Naive thymus-derived CD4-positive, alpha-beta T cell (primary cell): ENCODE measurements at places on chromosomes 4 and X. TPM values are rescaled to one million over a fixed set of nuclear protein-coding genes. Genes with fewer than 3 reads are reported as not detected.

DNA sequence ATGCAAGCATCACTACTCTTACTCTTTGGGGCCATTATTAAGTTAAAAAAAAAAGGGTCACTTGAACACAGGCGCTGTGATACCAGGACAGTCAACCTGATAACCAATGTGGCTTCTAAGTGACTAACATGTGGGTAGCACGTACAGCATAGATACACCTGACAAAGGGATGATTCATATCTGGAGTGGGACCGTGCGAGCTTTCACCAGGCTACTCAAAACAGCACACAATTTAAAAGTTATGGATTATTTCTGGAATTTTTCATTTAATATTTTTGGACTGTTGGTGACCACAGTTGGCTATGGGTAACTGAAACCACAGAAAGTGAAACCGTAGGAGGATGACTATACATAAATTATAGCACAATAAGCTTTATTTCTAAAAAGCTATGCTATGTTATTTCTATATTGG lies 113.8 kb upstream of the STIM2 start:
- H3K4me1 ChIP-seq: no peaks in the 10 kb centered on the region
- H3K27me3 ChIP-seq: no peaks in the 10 kb centered on the region
- no peak overlapping the region for H3K27ac ChIP-seq
- no peak for DNase-seq
- peaks cover 6% of the 10 kb centered on the region for H3K36me3 ChIP-seq

DNA sequence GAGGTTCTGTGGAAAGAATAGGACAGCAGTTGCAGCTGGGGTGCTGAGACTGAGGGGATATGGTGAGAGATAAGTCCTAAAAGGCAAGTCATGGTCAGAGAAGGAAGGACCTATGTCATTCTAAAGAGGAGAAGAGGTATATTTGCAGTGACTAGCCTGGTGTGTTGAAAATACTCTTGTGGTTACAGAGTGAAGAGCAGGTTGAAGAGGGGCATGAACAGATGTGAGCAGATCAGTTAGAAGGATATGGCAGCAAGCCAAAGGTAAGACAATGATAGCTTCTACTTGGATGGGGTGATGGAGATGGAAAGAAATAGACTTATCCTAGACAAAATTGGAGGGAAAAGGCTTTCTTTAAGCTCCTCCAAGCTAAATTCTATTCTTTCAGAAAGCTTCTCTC lies 469.8 kb upstream of the CPEB2 start:
- no peaks in the 10 kb centered on the region for H3K27me3 ChIP-seq

DNA sequence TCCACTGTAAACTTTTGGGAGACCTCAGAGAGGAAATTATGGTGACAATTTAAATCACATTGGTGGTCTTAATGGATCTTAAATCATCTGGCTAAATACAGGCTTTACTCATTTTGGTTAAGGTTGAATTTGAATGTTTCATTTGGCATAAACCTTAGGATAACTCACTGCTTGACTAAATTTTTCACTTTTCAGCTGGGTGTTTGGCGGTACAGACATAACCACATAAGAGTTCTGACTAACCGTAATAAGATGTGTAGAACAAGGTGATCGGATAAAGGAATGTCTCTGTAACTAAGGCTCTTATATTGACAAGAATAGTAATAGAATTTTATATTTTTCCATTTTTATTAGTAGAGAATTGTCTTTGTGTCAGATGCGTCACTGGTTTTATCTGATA lies 281.0 kb downstream of the BMPR1B start:
- no peaks in the 10 kb centered on the region for H3K27me3 ChIP-seq
- no peaks in the 10 kb centered on the region for H3K36me3 ChIP-seq
- H3K27ac ChIP-seq: no peak overlapping the region
- H3K4me1 ChIP-seq: no peaks in the 10 kb centered on the region
- no peak for DNase-seq

DNA sequence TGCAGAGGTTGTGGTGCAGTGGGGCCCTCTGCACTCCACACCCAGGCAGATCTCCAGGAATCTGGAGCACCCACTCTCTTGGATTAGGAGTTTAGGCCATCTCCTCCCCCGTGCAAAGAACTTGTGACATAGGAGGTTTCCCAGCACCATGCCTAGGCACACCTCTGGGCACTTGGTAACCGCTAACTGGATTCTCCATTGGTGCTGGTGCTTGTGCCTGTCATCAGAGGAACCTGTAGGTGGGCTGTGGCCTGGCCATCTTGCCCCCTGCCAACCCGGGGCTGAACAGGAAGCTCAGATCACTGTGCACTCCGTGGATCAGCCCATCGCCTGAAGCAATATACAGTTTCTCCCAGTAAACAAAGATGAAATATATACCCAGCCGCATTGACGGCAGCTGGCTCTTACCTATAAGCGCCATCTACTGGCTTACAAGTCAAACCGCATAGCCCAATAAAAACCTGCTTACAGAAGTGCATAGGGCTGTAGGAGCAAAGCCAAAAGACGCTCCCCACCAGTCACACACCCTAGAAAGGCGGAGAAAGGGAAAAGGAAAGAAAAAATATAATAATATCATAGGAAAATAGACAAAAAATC lies 19.1 kb upstream of the TEX13B start:
- no peak overlapping the region for H3K27ac ChIP-seq
- H3K27me3 ChIP-seq: no peaks in the 10 kb centered on the region
- no peaks in the 10 kb centered on the region for H3K36me3 ChIP-seq

The IRF2 gene
- total RNA-seq: 75.0 TPM

GRCh38 chr4:124070688-124071484 lies 641.6 kb downstream of the ANKRD50 start:
- no peaks in the 10 kb centered on the region for H3K36me3 ChIP-seq
- DNase-seq: no peak
- no peaks in the 10 kb centered on the region for H3K27me3 ChIP-seq
- H3K27ac ChIP-seq: no peak overlapping the region

The SSX1 gene
- total RNA-seq: not detected

The CD38 gene
- 14.3 TPM for total RNA-seq

DNA sequence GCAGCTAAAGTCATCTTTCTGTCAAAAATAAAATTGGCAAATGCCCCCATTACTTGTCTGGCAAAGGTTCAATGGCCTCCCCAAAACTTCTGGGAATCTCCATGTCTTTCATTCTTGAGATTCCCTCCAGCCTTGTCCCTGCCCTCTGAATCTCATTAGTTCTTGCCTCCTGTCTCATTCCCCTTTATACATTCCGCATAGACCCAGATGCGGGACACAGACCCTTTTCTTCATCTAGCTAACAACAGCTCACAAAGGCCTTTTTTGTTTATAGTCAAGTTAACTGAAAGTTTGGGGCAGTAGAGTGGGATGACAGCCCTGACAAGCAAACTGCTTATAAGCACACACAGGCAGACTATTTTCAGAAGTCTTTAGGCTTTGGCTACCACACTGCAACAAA lies 306.1 kb upstream of the FAM241A start:
- no peak overlapping the region for H3K27ac ChIP-seq
- H3K27me3 ChIP-seq: no peaks in the 10 kb centered on the region
- no peaks in the 10 kb centered on the region for H3K4me1 ChIP-seq
- H3K4me3 ChIP-seq: no peak overlapping the region

The NUDT9 gene
- 10.5 TPM for total RNA-seq

DNA sequence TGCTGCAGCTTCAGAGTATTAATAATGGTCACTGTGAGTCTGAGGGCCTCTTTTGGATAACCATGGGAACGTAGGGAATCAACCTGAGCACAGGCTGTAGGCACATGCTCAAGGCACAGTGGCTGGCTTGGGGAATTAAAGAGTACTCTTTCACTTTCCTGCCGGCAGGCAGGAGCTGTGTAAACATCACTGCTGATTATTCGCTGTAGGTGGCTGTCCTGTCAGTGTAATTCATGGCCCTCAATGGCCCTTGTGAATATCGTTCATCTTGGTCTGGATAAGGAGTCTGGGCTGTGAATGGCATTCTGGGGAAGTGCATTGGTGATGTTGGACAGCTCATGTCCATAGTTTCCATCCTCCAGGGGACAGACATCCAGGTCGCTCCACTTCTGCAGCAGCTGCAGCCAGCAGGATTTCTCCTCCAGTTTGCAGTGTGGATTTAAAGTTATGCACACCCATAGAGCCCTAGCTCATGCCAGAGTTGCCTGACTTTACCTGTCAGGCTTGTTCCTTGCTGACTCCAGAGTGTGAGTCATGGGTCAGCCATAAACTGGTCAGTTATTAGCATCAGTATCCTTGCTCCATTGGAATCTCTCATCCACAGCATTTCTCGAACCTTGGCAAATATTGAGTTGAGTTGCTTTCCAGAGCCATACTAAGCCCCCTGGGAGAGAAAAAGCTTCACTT lies 43.0 kb downstream of the C4orf33 start:
- no peaks in the 10 kb centered on the region for H3K4me1 ChIP-seq
- no peak overlapping the region for H3K4me3 ChIP-seq
- no peak for DNase-seq
- no peak overlapping the region for H3K27ac ChIP-seq
- no peaks in the 10 kb centered on the region for H3K27me3 ChIP-seq
